Fibroblast of skin of abdomen (primary cell): ENCODE measurements at places on chromosomes 3 and 15.

DNA sequence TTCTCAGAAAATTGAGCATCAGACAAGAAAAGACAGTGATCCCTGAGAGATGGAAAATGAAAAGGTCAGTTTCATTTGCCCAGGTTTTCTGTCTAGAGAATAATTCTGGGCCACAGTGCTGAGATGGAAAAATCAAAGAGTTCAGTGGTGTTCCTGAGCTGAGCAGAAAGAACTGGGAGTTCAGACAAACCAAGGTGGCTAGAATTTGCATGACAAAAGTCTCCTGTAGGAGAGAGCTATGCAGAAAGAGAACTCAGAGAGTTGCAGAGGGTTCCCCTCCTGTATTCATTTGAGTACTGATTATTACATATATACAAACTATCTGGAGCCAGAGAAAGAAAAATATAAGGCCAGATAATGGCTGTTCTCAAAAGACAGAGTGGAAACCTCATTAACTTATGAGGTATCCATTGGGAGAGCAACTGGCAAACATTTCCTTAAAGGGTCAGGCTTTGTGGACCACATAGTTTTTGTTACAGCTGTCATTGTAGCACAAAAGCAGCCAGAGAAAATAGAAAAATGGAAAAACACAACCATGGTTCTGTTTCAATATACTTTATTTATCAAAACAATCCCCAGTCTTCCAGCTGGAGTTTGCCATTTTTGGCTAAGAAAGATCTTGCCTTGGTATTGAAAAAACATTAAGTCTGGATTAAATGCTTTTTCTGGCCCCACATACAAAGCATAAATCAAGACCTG lies 1004.1 kb downstream of the TBL1XR1 start:
- DNase-seq, result no peak

- peak; percentile 63 for DNase-seq
These were observed 43.9 kb upstream of the FNDC3B start for GRCh38 chr3:171995486-171995885.

DNA sequence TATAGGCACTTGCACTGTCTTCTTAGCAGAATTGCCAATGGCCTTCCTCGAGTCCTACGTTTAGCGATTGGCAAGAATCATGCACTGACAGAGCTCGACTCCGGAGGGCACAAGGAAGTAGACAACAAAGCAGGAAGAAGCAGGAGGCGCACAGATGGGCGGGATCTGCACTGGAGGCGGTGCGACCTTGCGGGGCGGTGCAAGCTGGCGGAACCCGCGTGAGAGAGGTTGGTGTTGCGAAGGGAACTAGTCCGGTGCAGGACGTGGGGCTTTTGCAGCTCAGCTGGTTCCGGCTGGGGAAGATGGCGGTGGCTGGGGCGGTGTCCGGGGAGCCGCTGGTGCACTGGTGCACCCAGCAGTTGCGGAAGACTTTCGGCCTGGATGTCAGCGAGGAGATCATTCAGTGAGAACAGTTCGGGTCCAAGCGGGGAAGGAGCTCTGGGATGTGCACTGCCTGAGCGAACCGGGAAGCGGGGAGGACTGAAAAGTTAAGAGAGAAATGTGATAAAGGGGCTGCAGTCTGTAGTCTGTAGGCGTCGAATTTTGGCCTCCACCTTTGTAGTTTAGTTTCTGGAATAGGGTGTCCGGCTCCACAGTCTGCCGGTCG lies at the start of gene TRIP4:
TSS of gene TRIP4 (plus strand) at position 275 of the 607 bp plus-strand sequence. CDS start at position 303, 28 bp downstream.
- DNase-seq, result peak; percentile 98

GRCh38 chr15:82848241-82848993 lies 39.0 kb downstream of the WHAMM start:
- DNase-seq, result no peak

GRCh38 chr3:31957106-31957505 lies 24.0 kb downstream of the OSBPL10 start:
- DNase-seq, result no peak

DNA sequence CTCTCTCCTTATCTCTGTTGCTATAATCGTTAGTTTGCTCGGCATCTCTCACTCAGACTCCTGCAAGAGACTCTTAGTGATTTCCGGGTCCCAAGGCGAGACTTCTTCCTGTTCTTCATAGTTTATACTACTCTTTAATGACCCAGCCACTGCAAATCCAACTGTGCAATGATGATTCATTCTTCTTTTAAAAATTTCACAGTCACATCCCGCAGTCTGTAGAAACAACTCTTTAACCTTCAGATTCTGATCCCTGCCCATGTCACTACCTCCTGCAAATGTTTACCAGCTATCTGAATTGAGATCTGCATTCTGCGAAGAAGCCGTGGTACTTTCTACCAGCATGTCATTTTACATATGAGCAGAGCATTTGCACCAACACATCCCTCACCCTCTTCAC lies 2.8 kb upstream of the VGLL3 start:
- DNase-seq, result peak; percentile 31

DNA sequence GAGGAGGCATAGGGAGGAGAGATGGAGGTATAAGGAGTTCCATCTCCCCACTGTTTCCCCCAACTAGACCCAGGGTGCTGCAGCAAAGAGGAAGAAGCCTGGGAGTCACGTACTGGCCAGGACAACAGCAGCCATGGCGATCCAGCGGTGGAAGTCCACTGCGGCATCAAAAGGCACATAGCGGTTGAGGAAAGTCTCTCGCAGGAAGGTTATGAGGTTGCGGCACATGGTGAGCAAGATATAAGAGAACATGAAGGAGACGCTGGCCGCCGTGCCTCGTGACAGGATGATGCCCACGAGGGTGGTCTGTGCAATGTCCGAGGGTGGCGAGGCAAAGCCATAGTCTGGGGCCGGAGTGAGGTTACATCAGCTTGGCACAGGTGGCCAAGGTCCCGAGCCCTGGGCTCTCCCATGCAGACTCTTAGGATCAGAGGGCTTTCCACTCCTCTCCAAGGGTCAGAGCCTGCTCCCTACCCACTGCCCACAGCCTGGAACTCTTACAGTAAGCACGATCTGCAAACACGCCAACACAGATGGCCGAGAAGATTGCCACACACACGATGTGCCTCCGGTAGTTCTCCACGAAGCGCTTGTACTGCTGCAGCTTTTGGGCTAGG lies 14.3 kb downstream of the DUOX2 start:
- DNase-seq, result no peak

DNA sequence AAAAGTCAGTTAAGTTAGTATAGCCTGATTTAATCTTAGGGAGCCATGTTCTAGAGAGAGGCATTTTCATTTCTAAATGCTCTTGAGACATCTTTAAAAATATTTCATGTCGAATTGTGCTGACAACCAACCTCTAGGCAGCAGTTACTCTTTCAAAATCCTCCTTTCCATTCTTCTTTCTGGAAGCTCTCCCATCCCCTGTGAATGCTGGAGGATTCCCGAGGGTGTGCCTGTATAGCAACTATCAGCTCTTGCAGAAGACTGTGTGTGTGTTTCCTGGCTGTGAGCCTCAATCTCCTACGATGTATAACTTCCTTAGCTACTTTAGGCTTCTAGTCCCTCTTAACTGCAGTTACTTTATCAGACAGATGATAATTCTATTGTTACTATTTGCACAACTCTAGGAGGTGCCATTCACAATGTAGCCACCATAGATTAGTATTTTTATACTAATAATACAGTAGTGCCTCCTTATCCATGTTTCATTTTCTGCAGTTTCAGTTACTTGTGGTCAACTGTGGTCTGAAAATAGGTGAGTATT lies 250.3 kb downstream of the EDEM1 start:
- no peak for DNase-seq

- DNase-seq, result peak; percentile 77
These were observed at the start of gene NCKIPSD for GRCh38 chr3:48685603-48686511. Gene NCKIPSD, minus strand, starts transcription at chr3:48685915. Its CDS starts 108 bp downstream, at chr3:48685807.

DNA sequence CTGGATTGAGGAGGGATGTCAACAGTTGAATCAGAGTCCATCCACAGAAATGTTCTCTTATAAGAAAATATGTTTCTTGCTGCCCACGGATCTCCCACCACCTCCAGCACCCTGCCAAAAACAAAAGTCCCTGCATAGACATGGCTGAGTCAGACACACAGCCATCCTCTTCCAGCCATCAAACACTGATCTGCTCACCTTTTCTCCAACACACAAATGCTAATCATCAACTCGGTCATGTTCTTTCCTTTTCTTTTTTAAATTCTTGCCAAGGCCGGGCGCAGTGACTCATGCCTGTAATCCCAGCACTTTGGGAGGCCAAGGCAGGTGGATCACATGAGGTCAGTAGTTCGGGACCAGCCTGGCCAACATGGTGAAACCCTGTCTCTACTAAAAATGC lies 110.7 kb upstream of the IL12A start:
- DNase-seq, result peak; percentile 63

DNA sequence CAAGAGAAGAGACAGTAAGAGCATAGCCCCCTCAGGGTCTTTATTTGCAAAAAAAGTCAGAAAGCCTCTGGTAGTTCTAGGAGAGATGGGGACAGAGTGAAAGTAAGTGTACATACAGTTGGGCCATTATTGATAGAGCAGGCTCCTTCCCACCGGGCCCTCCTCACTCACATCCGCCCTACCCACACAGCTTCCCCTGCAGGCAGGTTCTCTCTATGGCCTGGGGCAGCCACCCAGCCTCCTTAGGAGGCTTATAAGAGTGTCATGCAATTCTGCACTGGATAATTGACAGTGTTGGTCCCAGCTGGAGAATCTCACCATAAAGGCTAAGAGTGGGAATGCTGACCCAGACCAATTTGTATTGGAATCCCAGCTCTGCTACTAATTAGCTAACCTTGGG lies 49.5 kb downstream of the SLC30A4 start:
- DNase-seq, result no peak

- DNase-seq, result no peak
These were observed 51.3 kb downstream of the LRIG1 start for GRCh38 chr3:66449411-66449974.

GRCh38 chr15:41977757-41978383 lies 5.5 kb upstream of the EHD4 start:
- no peak for DNase-seq

GRCh38 chr3:97464035-97464434 lies 300.5 kb upstream of the ARL6 start:
- DNase-seq, result no peak

DNA sequence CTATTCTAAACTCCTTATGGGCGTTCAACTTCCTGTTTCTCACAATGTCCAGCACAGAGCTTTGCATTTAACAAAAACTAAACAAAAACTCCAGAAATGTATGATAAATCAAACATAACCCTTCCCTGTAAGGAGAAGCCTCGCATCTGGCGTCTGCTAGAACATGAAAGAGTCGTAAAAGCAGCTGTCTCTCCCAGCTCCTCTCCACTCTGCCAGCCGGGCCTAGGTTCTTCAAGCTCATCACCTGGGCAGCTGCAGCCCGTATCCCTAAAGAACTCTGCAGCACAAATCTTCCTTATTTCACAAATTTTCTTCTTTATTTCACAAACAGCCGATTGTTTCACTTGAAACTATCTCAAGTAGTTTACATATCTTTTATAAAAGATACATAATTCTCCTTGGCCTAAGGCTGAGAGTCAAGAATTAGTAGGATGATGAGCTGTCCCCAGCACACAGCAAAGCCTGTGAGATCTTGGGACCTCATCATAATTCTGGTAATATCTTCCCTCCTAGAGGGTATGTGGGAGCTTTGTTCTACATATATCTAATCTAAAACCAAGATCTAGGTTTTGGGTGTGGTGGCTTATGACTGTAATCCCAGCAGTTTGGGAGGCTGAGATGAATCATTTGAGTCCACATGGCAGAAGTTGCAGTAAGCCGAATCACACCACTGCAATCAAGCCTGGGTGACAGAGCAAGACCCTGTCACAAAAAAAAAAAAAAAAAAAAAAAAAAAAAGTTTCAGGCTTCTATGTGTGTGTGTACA lies 35.3 kb downstream of the ANXA2 start:
- DNase-seq, result peak; percentile 76

DNA sequence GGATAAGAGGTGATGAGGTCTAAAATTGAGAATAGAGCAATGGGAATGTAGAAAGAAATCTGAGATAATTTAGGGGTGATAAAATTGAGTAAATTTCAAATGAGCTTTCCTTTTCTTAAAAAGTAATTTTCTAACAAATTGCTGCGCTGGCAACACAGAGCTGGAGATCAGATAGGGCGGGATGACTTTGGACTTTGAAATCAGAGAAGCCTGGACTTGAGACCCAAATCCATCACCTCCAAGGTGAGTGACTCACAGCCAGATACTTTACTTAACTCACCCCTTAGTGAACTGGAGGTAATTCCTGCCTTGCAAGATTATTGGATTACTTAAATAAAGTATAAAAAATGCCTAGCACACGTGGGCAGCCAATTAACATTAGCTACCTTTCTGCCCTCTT lies 80.8 kb downstream of the P2RY1 start:
- DNase-seq, result no peak

DNA sequence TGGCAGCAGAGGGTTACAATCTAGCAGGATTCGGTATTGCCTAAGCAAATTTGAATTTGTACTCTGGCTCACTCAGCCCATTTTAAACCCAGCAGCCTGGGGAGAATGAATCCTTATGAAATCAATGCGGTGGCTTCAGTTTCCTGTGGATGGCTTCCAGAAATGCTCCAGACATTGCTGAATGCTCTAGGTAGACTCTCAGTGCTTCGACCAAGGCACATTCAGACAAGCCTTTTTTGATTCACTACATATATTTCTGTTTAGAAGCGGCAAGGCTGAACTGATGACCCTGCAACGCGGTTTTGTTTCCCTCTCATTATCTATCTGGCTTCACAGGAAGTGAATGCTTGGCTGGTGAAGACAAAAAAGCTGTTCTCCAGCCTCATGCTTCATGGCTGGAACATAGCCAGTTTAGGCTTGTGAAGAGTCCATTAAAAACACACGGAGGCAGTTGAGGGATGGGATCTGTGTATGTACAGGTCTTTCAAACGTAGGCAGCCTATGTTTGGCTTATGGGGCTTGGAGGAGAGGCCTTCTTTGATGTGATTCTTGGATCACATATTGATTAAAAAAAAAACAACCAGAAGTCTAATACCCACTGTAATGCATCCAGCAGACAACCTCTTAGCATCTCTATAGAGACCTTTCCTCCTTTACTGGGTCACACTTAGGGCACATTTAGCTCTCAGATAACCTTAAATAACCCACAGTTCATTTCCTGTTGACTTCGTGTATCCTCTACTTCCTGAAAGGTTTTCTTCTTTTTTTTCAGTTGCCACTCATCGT lies 400.2 kb upstream of the TBL1XR1 start:
- DNase-seq, result peak; percentile 93

- no peak for DNase-seq
These were observed 171.8 kb upstream of the WNT5A start for GRCh38 chr3:55658690-55659562.

DNA sequence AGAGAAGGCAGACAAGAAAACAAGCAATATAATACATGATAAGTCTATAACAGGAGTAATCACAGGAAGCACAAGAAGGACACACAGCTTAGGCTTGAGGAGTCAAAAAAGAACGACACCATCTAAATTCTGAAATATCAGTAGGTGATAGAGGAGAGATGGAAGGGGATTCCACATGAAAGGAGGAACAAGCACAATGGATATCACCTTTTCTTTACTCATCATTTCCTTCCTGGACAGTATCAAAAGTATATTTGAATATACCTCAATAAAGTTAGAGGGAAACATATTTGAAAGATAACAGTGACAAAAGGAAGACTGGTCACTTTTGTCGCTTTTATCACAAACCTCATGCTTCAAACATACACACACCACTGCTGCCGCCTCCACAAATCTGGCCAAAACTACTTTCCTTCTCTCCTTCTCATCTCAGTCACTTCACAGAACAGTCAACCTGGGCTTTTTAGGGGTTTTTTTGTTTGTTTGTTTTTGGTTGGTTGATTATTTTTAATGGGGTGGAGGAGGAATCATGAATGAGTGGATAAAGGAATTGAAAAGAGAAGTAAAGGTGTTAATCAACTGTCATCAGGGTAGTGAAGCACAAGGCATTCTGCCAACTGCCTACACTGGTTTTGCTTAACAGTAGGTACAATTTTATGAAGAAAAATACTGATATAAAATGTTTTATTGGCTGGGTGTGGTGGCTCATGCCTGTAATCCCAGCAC lies 18.5 kb downstream of the DENND4A start:
- no peak for DNase-seq

- DNase-seq, result peak; percentile 84
These were observed 108.8 kb upstream of the PTPRG start for GRCh38 chr3:61452535-61453090.
